ENCODE measurements at places on chromosomes 7 and 10. TPM values are rescaled to one million over a fixed set of nuclear protein-coding genes. Genes with fewer than 3 reads are reported as not detected.

The ABCA13 gene
- total RNA-seq: 12.1 TPM

The ITIH5 gene
- 2.0 TPM for total RNA-seq

GRCh38 chr10:57338823-57339558, 928.7 kb downstream of the IPMK start:
- no peak overlapping the region for H3K4me3 ChIP-seq
- no peak overlapping the region for H3K27ac ChIP-seq

GRCh38 chr7:137704723-137705122, 142.1 kb downstream of the DGKI start:
- H3K27ac ChIP-seq: no peak overlapping the region
- no peak overlapping the region for H3K4me3 ChIP-seq
- no peaks in the 10 kb centered on the region for H3K36me3 ChIP-seq
- H3K4me1 ChIP-seq: no peaks in the 10 kb centered on the region

GRCh38 chr10:75643944-75644692, 212.7 kb downstream of the LRMDA start:
- H3K27ac ChIP-seq: no peak overlapping the region
- H3K4me1 ChIP-seq: no peaks in the 10 kb centered on the region
- DNase-seq: no peak
- H3K4me3 ChIP-seq: no peak overlapping the region

Measured in Calu3 (cell line).